ENCODE measurements at places on chromosomes 7 and 10.

GRCh38 chr7:5417106-5418071, 6.2 kb downstream of the TNRC18 start:
- no peak for DNase-seq

GRCh38 chr7:81684033-81684432, 85.8 kb downstream of the HGF start:
- no peak for DNase-seq

DNA sequence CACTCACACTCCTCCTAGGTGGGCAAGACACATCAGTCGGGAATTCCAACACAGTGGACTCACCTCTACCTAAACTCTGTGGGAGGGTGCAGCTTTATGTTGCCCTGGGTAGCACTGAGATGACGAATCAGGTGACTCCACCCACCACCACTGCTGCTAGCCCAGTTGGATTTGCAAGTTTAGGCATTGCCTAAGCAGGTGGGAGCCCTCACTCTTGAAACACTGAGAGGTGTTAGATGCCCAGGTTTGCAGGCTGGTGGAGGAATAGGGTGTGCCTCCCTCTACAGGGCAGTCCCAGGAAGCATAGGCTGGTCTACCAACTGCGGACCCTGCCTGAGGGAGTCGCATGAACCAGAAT, 708.9 kb downstream of the POM121L12 start:
- no peak for DNase-seq

DNA sequence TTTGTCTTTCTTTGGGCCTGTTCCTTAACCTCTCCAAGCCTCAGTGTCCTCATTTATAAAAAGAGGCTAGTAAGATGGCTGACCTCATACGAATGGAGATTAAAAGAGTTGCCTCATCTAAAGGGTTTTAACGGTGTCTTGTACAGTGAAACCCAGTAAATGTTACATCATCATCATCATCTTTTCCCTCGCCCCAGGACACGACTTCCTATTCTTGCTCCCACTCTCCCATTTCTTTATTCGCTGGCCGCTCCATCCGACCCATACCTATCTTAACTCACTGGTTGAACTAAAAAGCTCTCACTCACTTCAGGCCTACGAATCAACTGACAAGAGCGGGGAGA, 554 bp downstream of the FRA10AC1 start:
- DNase-seq, result no peak

DNA sequence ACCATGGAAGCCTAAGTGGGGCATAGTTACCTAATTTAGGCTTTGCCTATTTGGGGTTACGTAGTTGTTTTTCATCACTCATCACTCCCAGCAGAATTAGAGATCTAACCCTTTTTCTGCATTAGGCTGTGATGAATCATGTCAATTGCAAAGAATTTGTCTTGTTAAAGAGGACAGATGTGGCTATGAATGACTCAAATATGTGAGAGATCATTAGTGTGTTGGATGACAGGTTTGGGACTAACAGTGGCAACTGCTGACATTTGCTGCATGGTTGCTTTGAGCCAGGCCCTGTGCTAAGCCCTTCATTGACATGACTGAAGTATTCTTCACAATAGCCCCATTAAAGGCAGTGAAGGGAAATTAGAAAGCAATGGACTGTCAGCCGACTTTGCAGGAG, 83.4 kb upstream of the BMPER start:
- no peak for DNase-seq

GRCh38 chr10:43699516-43699915, 50.8 kb upstream of the ZNF32 start:
- no peak for DNase-seq

DNA sequence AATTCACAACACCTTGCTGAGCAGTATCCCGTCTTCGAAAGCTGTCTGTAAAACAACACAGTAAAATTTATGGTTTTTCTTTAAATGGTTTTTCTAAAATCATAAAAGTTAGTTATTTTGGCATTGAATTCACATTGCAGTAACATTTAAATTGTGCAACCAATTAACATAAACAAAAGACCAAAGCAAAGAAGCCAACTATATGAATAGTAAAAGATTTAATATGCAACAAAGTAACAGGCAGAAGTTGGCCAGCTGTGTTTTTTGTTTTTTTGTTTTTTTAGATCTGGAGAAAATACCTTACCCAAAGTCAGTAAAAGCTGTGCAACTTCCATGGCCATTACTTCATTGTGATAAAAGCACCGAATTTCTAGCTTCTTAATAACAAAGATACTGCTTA, 11.3 kb downstream of the SRI start:
- no peak for DNase-seq

- no peak for DNase-seq
These were observed 293.3 kb upstream of the KLF14 start for GRCh38 chr7:131027287-131027773.

DNA sequence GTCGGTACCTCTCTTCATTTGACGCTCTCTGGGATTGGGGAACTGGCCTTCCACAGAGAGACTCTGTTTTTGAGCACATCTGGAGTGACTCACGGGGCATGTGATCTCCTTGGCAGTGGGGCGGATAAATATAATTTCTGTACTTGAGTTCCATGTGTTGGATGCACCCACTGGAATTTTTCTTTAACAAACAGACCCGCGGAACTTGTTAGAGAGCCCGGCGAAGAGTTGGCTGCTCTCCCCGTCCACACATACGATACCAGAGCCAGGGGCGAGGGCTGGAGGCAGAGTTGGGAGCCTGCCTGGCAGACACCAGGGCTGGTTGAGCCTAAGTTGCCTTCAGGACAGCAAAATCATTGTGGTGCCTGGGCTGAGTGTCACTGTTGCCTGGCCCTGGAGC, at the start of gene FAM180A:
Gene FAM180A, minus strand, starts transcription at position 44 of the 400 bp plus-strand sequence. CDS start 233 bp downstream, outside the sequence.
- DNase-seq, result no peak

GRCh38 chr7:108603656-108604306, 34.1 kb downstream of the DNAJB9 start:
- DNase-seq, result no peak

DNA sequence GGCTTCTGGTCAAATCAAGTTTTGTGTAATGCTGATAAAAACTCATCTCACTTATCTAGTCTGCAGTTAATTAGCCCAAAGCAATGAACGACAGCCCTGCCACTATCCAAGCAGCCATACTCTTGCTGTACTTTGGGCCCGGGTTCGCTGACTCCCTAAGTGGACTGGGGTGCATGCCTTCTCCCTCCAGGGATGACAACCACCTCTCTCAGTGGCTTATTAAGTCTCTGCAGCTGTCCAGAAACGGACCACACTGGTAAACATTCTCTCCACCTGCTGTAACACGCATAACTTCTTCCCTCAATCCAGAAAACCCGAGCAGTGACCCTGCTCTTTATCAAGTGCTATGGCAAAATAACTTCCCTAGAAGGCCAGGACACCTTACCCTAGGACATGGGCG, 3.9 kb downstream of the FBXW4 start:
- DNase-seq, result no peak

GRCh38 chr10:1160561-1161314, 104.6 kb downstream of the WDR37 start:
- no peak for DNase-seq

DNA sequence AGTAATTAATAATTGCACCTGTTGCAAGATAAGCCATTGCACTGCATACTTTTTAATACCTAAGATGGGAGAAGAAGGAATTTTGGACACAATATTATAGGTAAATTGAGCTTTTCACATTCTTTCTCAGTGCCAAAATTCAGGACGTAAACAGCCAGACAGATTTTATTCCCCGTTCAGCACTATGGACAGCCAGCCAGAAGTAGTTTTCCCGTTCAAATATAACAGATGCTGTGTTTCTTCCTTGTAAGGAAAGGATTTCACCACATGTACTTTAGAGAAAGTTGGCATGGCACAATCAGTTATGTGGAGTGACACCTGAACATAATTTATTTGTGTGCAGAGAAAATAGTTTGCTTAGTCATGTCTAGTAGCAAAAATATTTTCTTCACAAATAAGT, 34.8 kb downstream of the SEMA3E start:
- no peak for DNase-seq

- no peak for DNase-seq
These were observed 28.3 kb upstream of the CASD1 start for GRCh38 chr7:94481279-94481678.

Data from kidney epithelial cell (primary cell).